ENCODE measurements at places on chromosomes 12 and 14.

DNA sequence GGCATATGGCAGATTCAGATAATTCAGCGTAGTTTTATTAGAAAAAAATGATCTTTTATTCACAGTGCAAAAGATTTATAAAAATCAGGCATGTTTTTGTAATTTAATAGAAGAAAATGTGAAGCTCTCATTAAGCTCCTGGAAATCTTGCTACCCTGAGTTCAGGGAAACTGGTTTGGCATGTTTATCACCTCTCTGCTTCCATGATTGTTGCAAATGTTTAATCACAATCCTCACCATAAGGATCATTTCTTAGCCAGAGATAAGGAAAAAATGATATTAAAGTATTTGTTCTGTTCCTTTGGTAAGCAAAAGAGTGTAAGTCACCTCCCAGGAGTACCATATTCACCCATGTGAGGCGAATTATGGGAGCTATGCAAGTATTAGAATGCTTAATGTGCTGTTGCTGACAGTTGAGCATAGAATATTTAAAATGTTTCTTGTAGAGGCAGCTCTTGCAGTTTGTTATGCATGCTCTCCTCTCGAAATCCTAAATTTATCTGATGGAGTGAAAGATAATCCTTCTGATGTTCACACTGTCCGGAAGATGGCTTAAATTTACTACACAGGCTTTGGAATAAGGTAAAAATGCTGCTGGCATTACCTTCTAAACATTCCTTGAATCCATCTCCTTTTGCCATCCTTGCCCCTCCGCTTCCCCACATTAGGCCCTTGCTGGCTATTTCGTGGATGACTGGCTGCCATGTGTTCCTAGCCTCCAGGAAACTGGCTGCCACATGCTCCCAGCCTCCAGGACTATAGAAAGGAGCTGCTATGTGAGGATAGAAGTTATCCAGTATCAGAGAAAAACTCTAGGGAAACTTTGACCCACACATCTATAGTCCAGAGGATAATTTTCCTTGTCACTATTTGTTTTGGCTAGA is 115.8 kb upstream of the CCDC198 start:
- no peaks in the 10 kb centered on the region for H3K27me3 ChIP-seq
- no peak overlapping the region for H3K4me3 ChIP-seq
- DNase-seq, result no peak
- H3K36me3 ChIP-seq, result no peaks in the 10 kb centered on the region
- no peak overlapping the region for H3K27ac ChIP-seq
- peaks cover 2% of the 10 kb centered on the region for H3K4me1 ChIP-seq

- H3K27me3 ChIP-seq, result no peaks in the 10 kb centered on the region
- H3K27ac ChIP-seq, result no peak overlapping the region
- no peak for DNase-seq
- no peaks in the 10 kb centered on the region for H3K4me1 ChIP-seq
Observed at GRCh38 chr14:24911324-24912109, 138.4 kb downstream of the STXBP6 start.

DNA sequence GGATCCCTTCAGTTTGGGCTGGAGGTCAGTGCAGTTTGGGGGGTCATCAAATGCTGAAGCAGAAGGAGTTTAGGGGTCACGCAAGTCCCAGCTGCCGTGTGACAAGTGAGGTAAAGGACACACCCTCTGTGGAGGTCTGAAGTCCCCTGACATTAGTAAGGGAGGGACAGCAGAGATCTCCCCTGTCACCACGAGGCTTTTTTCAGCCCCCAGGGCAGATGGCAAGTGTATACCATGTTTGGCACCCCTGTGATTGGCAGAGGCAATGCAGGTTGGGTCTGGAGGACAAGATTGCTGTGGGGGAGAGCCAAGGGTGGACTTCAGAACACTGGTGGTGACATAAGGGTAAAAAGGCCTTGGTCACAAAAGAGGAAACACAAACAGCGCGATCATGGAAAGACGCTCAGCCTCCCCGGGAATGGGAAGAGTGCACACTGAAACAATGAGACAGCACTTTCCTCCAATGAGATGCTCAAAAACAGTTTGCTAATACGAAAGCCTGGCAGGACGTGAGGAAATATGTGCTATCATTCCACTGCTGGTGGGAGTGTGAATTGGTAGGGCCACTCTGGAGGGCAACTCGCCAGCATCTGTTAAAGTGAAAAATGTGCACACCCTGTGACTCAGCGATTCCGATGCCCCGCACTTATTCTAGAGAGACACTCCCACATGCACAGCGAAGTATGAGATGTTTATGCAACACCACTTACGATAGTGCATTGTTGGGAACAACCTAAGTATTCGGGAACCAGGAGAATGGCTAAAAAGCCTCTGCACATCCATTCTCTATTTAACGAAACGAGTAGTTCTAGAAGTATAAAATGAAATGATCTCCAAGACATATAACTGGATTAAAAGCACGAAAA is 14.4 kb upstream of the CD27 start:
- peak; percentile 89 for DNase-seq
- no peaks in the 10 kb centered on the region for H3K4me1 ChIP-seq
- H3K36me3 ChIP-seq, result no peaks in the 10 kb centered on the region

DNA sequence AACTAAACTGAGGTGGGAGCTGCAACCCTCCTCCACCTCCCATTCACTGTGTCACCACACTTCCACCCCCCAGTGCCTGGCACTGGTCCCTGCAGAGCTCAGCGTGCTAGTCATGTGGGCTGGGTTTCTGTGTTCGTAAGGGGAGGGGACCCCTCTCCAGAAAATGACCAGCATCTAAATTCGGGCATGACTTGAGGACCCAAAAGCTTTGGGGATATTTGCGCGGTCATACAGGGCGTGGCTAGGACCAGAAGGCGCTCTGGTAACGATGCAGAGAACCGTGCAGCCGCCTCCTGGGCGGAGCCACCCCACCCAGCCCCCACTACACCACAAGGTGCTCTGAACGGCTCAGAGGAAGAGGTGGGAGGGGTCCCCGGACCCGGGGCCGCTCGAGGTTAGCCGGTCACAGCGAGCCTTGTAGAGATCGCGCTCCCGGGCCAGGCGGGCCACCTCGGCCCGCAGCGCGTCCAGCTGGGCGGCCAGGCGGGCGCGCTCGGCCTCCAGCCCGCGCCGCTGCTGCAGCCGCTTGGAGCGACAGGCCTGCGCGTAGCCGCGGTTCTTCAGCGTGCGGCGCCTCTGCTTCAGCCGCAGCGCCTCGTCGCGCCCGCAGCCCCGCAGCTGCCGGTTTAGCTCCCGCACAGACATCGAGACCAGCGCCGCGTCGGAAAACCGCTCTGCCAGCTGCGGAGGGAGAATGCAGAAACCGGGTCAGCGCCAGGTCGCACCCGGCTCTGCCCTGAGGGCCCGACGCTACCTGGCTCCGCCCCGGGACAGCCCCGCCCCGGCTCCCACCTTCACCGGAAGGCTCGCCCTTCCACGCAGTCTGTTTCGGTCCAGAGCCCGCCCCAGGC is 9.8 kb downstream of the CPNE6 start:
- peaks cover 6% of the 10 kb centered on the region for H3K4me1 ChIP-seq
- H3K27ac ChIP-seq, result no peak overlapping the region
- peak overlapping the region; percentile 71 for H3K4me3 ChIP-seq
- no peaks in the 10 kb centered on the region for H3K36me3 ChIP-seq
- DNase-seq, result peak; percentile 71

DNA sequence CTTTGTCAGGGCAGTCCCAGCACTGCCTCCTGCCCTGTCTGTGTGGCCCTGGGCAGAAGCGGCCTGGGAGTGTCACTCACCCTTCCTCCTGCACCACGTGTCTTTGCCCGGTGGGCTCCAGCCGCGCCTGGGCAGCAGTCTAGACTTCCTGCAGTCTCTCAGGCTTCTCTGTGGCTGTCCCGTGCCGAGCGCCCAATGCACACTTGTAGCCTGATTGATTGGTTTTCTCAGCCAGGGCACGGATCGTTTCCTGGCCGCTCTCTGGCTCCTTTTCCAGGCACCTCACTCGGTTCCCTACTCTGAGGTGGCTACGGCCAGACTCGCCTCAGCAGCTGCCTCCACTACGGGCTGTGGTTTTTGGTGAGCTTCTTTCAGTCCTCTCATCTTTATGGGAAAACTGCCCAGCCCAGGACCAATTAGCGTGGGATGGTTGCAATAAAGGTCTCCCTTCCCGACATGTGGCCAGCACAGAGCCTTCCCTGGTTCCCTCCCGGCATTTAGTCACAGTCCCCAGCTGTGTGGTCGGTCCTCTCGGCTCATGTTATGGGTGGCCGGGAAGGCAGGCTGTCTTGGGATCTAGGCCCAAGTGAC is 133.1 kb downstream of the CACNA1C start:
- DNase-seq, result no peak
- peaks cover 7% of the 10 kb centered on the region for H3K4me1 ChIP-seq
- H3K27ac ChIP-seq, result no peak overlapping the region

GRCh38 chr12:93380480-93381121 is 2.9 kb downstream of the NUDT4 start:
- no peaks in the 10 kb centered on the region for H3K27me3 ChIP-seq
- DNase-seq, result no peak
- no peaks in the 10 kb centered on the region for H3K36me3 ChIP-seq
- H3K4me3 ChIP-seq, result no peak overlapping the region

GRCh38 chr12:8914716-8915526 is 612 bp downstream of the PHC1 start:
- DNase-seq, result peak; percentile 70
- H3K27me3 ChIP-seq, result no peaks in the 10 kb centered on the region
- H3K27ac ChIP-seq, result peak overlapping the region; percentile 83
- peaks cover 3% of the 10 kb centered on the region for H3K4me1 ChIP-seq
- peaks cover 6% of the 10 kb centered on the region for H3K36me3 ChIP-seq

GRCh38 chr14:72644758-72645489 is 249.0 kb downstream of the DPF3 start:
- H3K4me3 ChIP-seq, result no peak overlapping the region
- no peak for DNase-seq
- no peaks in the 10 kb centered on the region for H3K36me3 ChIP-seq
- H3K27me3 ChIP-seq, result no peaks in the 10 kb centered on the region

GRCh38 chr12:57146961-57147944 is at the start of gene LRP1-AS:
LRP1-AS (minus strand) TSS chr12:57147619.
- peaks cover 69% of the 10 kb centered on the region for H3K36me3 ChIP-seq
- H3K4me1 ChIP-seq, result peaks cover 13% of the 10 kb centered on the region
- H3K4me3 ChIP-seq, result peak within 1 kb of the TSS; percentile 21
- H3K27ac ChIP-seq, result peak within 1 kb of the TSS; percentile 62

- H3K4me3 ChIP-seq, result peak overlapping the region; percentile 5
- no peak overlapping the region for H3K27ac ChIP-seq
- H3K4me1 ChIP-seq, result peaks cover 20% of the 10 kb centered on the region
- H3K36me3 ChIP-seq, result no peaks in the 10 kb centered on the region
- peaks cover 48% of the 10 kb centered on the region for H3K27me3 ChIP-seq
Observed at GRCh38 chr12:116878567-116879508, 2.4 kb downstream of the HRK start.

GRCh38 chr14:60095781-60096450 is 4.2 kb downstream of the PCNX4 start:
- peaks cover 10% of the 10 kb centered on the region for H3K4me1 ChIP-seq
- peaks cover 4% of the 10 kb centered on the region for H3K36me3 ChIP-seq
- DNase-seq, result no peak
- no peak overlapping the region for H3K4me3 ChIP-seq
- no peak overlapping the region for H3K27ac ChIP-seq

- H3K27me3 ChIP-seq, result no peaks in the 10 kb centered on the region
- peaks cover 21% of the 10 kb centered on the region for H3K4me1 ChIP-seq
- peak; percentile 94 for DNase-seq
- H3K4me3 ChIP-seq, result no peak overlapping the region
Observed at GRCh38 chr12:10101648-10102220, 2.9 kb upstream of the CLEC1A start.

- H3K27ac ChIP-seq, result no peak overlapping the region
- H3K4me1 ChIP-seq, result no peaks in the 10 kb centered on the region
- no peak overlapping the region for H3K4me3 ChIP-seq
- no peaks in the 10 kb centered on the region for H3K36me3 ChIP-seq
- H3K27me3 ChIP-seq, result no peaks in the 10 kb centered on the region
- DNase-seq, result no peak
Observed at GRCh38 chr14:40656311-40656710, 950.4 kb upstream of the LRFN5 start.

- DNase-seq, result no peak
- no peaks in the 10 kb centered on the region for H3K27me3 ChIP-seq
- no peaks in the 10 kb centered on the region for H3K4me1 ChIP-seq
- H3K4me3 ChIP-seq, result no peak overlapping the region
- peaks cover 5% of the 10 kb centered on the region for H3K36me3 ChIP-seq
Observed at GRCh38 chr12:94426049-94426448, 33.6 kb downstream of the CEP83 start.

All from trophoblast cell (in vitro differentiated cells and primary cell).